ENCODE measurements at places on chromosomes 1 and 21.

- DNase-seq: no peak
Measured at GRCh38 chr21:33734818-33735217, 92.5 kb downstream of the ITSN1 start.

GRCh38 chr1:6724517-6725141 lies 23.0 kb upstream of the DNAJC11 start:
- no peak for DNase-seq

GRCh38 chr21:34500191-34500590 lies 11.8 kb downstream of the KCNE1 start:
- DNase-seq: no peak

DNA sequence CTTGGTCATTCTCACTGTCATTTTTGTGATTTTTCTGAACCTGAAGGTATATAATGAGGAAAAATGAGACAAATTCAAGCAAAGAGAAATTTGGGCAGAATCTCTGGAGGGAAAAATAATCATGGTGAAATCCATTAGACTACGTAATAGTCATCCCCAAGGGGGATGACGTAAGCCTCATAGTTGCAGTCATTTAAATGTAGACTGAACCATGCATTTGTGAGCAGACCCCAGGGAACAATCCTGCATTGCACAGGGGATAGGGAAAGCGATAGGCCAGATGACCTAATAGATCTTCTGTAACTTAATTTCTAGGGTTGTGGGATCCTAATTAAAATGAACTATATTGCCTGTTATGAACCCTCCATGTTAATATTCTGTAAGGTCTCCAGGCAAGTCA lies 167.4 kb upstream of the C1orf21 start:
- no peak for DNase-seq

GRCh38 chr1:75771978-75772377 lies 14.1 kb upstream of the RABGGTB start:
- DNase-seq: no peak

- DNase-seq: no peak
Measured at GRCh38 chr1:86082183-86082582, 74.4 kb downstream of the COL24A1 start.

- no peak for DNase-seq
Measured at GRCh38 chr1:222299524-222299923, 248.4 kb downstream of the HHIPL2 start.

DNA sequence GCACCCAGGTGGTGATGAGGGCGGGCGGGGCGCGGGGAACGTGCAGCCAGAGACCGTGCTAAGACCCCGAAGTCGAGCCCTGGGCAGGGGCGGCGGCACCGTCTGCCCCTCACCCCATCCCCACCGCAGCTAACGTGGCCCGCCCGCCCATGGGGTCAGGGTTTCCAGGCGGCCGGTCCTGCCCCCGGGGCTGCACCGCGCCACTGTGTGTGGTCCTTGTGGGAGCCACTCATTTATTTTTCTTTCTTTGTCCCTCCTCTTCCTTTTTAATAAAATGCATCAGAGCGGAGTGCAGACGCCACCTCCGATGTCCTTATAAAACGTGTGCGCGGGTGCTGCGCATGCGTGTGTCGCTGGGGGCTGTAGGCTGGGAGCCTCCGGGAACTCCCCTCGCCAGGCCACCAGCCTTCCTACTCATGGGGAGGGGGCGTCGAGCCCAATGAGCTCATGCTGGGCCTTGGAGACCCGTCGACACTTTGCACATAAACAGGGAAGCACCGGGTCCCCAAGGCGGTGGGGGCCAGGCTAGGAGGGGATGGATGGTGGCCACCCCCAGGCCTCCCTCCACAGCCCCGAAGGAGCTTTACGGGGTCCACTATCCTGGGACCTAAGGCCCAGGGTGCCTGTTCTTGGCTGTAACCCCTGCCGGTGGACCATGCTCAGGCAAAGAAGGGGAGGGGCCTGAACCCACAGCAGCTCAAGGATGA lies 59.9 kb downstream of the WNT9A start:
- no peak for DNase-seq

- DNase-seq: no peak
Measured at GRCh38 chr1:77975907-77976306, 3.0 kb downstream of the FUBP1 start.

GRCh38 chr1:36084497-36085115 lies 712 bp downstream of the TEKT2 start:
- DNase-seq: no peak

- no peak for DNase-seq
Measured at GRCh38 chr1:42144711-42145388, 8.4 kb upstream of the GUCA2B start.

GRCh38 chr1:201759194-201759815 lies 69.7 kb upstream of the IPO9 start:
- DNase-seq: no peak

DNA sequence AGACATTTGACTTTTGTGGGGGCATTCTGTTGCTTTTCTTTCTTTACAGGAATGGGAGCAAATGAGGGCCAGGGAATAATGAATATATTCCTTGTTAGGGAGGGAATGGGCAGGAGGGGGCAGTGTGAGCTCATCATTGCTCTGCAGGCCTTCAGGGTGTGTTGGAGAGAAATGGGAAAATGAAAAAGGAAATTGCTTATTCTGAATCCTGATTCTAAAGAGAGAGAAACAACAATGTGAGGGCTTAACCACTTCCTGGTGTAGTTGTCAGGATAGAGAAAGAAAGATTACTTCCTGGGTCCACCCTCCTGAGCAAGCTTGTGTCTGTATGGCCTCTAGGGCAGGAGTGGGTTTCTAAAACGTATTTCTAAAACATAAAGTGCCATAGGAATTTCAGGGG lies 28.3 kb downstream of the VANGL2 start:
- no peak for DNase-seq

DNA sequence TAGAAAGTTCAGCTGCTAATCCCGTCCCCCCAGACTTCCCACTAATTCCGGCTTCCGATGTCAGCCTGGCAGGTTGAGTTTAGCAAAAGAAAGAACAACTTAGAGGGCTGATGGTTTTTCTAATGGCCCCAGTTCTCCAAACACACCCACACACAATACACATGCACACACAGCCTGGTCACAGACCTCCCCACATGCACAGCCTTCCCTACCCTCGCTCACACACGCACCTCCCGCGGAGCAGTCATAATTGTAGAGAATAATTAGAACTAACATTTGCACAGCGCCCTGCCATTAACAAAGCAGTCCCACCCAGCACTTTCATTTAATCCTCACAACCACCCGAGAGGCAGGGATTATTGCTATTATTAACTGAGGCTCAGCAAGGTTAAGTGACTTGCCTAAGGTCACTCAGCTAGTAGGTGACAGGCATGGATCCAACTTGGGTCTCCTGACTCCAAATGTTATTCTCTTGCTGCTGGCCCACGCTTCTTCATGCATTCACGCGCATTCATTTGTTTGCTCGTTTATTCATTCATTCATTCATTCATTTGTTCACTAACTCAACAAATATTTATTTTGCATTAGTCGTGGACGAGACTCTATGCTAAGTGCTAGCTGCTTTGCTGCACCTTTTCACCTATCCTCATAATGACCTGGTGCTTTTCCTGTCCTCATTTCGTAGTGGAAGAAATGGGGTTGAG lies 274.9 kb downstream of the FOXD2 start:
- DNase-seq: no peak

GRCh38 chr1:46464915-46465314 lies 24.7 kb upstream of the DMBX1 start:
- no peak for DNase-seq

- no peak for DNase-seq
Measured at GRCh38 chr1:27285274-27285660, 36.7 kb upstream of the TMEM222 start.

- peak; percentile 78 for DNase-seq
Measured at GRCh38 chr1:29708796-29709703, 472.7 kb downstream of the PTPRU start.

GRCh38 chr1:151411884-151412283 lies 12.5 kb downstream of the PSMB4 start:
- DNase-seq: no peak

GRCh38 chr21:38520511-38520910 lies 22.2 kb upstream of the ERG start:
- DNase-seq: no peak
